ENCODE measurements at places on chromosomes 16 and 17.

- DNase-seq = no peak
These were observed 22.4 kb upstream of the MFSD6L start for GRCh38 chr17:8821446-8822105.

DNA sequence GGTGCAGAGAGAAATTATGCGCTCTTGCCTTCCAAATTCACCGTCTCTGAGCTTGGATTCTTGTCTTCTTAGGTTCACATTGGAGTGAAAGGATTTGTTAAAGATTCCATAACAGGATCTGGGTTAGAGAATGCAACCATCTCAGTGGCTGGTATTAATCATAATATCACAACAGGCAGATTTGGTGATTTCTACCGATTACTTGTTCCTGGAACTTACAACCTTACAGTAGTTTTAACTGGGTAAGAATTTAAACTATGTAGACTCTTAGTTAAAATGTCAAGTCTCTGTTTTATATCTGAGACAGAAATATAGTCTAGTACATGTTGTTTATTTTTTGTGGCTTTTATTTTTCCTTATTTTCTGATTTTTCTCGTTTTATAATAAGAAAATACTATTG, 42.9 kb downstream of the CPD start:
- DNase-seq = no peak

- no peak for DNase-seq
These were observed 160.6 kb downstream of the CYB561 start for GRCh38 chr17:63285551-63285950.

GRCh38 chr16:80703131-80704071, 101.0 kb downstream of the CDYL2 start:
- no peak for DNase-seq

- DNase-seq = peak; percentile 85
These were observed 3.4 kb downstream of the CHST6 start for GRCh38 chr16:75491876-75492275.

DNA sequence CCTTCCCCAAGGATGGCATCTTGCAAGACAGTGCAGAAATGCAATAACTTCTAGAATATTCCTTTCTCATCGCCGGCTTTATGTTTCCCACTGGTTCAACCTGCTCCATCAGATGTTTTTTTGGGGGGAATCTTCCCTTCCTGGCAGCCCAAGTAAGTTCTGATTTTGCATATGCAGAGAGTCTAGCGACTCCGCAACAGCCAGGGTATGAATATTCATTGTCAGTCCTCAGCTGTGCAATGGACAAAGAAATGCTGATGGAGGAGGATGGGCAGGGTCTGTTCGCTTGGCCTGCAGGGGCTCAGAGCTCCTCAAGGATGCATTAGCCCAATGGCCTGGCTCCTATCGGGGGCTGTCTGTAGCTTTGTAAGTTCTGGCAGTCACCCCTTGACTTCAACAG, 358.8 kb upstream of the CCL2 start:
- DNase-seq = no peak

GRCh38 chr16:17926866-17927399, 409.6 kb downstream of the NPIPA8 start:
- DNase-seq = no peak
